ENCODE measurements at places on chromosomes 1 and 21. TPM values are rescaled to one million over a fixed set of nuclear protein-coding genes. Genes with fewer than 3 reads are reported as not detected.
A peak's percentile ranks its signal among the peaks of the same experiment; 100 is the strongest.

Gene NEK7
- total RNA-seq: 1,186 TPM

Gene S100A7A
- total RNA-seq: not detected

Gene PPP1R15B
- 28.4 TPM for total RNA-seq

Gene SLC44A3
- 1.6 TPM for total RNA-seq

Gene OR10J1
- total RNA-seq: not detected

Gene RIIAD1
- not detected for total RNA-seq

Gene TOMM40L
- total RNA-seq: 19.1 TPM

Gene RSRP1
- 138 TPM for total RNA-seq

GRCh38 chr1:202553560-202554038, 156.7 kb downstream of the SYT2 start:
- DNase-seq: peak; percentile 50

DNA sequence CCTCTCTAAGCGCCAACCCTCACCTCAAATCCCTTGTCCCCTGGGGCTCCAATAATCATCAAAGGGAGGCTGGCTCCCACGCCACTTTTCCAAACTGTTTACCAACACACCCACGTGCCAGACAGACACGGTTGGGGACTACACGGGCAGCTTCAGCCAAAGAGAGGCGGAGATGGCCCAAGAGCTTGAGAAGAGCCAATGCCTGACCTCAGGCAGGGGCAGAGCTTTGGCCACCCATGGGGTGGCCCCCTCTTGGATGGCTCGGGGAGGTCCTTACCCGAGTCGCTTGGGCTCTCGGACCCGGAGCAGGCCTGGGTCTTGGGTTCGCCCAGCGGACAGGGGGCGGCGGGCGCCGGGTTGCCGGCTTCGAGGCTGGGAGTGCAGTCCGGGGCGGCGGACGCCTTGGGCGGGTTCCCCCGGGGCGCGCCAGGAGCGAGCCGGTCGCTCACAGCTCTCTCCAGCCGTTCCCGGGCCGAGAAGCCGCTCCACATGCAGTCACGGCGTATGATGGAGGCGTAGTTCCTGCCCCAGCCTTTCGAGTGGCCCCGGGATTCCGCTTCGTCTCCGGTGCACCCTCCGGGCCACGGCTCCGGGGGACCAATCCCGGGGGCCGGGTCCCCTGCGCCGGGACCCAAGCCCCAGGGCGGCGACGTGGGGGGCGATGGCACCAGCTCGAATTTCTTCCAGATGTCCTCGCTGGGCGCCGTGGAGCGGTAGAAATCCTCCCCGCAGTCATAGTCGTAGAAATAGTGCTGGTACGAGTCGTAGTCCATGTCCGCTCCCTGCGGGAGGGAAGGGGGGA, 854 bp downstream of the MYCL start:
- peak; percentile 65 for DNase-seq

GRCh38 chr1:38125016-38125415, 78.4 kb upstream of the POU3F1 start:
- no peak for DNase-seq

- DNase-seq: peak; percentile 12
Observed at GRCh38 chr1:147337040-147337630, 94.7 kb downstream of the CHD1L start.

DNA sequence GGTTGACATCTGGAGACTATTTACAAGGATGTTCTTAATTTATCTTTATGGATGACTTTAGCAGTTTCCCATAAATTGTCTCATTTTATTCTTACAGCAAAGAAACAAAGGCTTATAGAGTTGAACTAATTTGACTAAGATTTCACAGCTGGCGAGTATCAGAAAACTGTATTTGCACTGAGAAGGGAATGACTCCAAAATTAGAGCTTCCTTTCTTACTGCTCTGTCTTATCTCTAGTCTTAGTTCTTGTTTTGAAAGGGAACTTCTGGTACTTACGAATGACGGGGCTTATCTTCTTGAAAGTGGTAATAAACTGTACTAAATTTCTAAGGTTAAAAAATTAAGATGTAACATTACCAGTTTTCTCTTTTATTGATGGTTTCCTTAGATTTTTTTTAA, 13.6 kb downstream of the CNST start:
- DNase-seq: no peak

- peak; percentile 67 for DNase-seq
Observed at GRCh38 chr21:44285138-44285992, at the start of gene AIRE. TSS of gene AIRE (plus strand) at chr21:44285876. CDS start at chr21:44286007, 131 bp downstream.

- peak; percentile 20 for DNase-seq
Observed at GRCh38 chr1:160726114-160726497, 12.9 kb upstream of the SLAMF7 start.

DNA sequence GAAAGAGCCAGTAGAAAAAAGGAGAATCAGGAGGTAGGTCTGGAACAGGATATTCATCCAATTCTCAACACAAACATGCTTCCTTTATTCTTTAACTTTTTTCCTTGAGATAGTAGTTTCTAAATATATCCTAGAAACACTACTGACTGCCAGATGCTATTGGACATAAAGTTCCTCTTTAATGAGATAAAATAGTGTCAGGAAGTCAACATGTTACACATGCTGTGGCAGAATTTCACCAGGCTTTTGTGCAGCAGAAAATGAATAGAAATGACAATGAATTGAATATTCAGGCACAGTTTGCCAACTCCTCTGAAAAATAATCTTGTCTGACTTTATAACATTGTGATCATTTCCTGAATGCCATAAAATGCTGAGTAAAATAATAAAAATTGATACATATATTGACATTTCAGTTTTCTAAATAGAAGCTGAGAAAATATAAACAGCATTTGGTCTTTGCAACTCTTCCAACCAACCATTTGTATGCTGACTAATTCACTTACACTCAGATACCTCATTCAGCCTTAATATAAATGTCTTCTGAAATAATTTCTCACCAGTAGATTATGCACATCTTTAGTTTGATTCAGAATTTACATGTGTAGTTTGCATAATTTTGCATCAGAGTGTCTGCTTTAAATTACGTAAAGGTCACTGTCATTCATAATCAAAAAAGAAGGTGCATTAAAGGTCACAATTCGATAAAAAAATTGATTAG, 486.1 kb upstream of the ADGRL2 start:
- DNase-seq: no peak

GRCh38 chr1:108057541-108057940, 92.6 kb upstream of the VAV3 start:
- no peak for DNase-seq

- no peak for DNase-seq
Observed at GRCh38 chr1:70919706-70920323, 127.8 kb downstream of the PTGER3 start.

GRCh38 chr1:80211691-80212380, 1205.3 kb upstream of the ADGRL4 start:
- DNase-seq: peak; percentile 0

DNA sequence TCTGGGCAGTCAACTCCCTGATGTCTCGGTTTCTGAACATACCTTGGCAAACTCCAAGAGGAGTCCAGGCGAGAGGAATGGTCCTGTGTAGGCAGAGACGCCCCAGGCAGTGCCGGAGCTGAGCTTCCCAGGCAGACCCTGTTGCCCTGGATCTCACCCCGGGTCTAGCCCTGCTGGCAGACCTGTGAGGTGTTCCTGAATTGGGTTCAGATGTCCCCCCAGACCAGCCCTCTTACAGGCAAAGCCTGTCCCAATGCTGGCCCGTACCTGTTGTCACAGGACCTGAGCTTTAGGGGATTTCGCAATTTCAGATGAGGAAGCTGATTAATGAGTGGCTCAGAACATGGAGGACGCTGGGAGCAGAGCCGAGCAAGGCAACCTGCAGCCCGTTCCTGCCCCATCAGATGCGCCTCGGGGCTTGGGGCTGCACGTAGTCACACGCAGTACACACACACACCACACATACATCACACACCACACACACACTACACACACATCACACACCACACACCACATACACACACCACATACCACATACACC, 38.5 kb upstream of the PDE9A start:
- DNase-seq: peak; percentile 29

- no peak for DNase-seq
Observed at GRCh38 chr21:34950980-34951379, 98.1 kb downstream of the RUNX1 start.

DNA sequence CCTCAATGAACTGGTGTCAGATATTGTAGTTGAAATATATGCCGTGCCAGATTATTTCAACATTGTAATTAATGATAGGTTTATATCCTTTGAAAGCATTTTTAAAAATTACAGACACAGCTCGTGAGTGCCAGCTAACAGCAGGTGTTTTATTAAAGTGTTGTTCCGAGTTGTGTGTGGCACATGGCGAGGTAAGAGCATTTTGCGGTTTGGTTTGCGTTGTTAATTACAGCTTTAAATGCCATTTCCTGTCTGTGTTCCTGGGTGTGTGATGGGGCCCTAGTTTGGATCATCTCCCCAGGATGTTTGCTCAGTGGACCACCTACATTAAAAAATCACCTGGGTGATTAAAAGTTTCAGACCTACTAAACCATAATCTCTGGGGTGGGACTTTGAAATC, 97.4 kb downstream of the PRDM2 start:
- no peak for DNase-seq

DNA sequence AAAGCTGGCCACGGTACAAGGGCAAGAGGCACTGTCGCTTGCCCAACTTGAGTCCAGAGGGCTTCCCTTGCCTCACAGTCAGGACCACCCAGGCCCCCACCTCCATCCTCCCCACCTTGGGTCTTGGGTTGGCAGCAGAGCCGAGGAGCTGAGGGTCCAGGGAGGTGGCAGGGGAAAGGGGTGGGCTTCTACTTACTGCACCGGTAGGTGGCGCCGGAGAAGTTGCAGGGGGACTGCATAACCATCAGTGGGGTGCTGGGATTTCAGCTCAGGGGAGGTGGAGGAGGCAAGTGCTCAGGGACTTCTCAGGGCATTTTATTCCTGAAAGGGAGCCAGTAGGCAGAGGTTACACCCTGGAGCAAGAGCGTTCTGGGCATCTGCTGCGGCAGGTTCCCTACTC, 44.0 kb downstream of the TRIM62 start:
- DNase-seq: peak; percentile 20

GRCh38 chr1:109151146-109151990, 37.5 kb downstream of the ELAPOR1 start:
- peak; percentile 80 for DNase-seq

DNA sequence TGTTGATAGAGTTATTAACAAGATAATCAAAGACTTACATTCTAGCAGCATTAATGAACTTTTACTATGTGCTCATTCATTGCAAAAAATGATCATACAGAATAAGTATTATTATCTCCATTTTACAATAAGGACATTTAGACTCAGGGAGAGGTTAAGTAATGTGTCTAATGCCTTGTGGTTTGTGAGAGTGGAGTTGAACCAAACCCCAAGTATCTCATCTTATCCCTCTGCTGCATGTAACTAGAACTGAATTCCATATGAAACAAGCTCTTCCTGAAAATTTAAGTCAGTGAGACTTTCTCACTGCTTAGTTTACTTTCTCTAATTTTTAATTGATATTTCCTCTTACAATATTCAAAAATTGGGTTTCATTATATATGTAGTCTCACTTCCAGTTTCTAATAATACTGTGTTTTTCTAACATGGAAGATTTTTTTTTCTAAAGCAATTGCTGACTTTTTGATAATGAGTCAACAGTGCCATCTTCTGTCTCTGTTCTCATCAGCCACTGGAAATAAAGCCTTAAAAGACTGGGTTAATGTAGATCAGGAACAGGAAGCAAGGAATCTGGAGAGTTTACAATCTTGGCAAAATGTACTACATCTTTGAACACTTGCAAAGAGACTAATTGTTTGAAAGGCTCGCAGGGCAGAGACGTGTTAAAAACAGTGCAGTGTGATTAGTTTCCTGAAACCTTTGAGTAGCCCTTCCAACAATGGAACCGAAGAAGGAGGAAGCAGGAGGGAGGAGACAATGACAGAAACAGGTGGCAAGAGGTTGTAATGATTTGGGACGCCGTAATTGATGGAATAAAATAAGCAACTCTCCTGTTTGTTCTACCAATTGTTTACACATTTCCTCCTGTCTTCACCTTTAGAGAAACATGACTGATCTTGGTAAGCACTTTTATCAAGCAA, 567.6 kb downstream of the MRPL39 start:
- DNase-seq: no peak

DNA sequence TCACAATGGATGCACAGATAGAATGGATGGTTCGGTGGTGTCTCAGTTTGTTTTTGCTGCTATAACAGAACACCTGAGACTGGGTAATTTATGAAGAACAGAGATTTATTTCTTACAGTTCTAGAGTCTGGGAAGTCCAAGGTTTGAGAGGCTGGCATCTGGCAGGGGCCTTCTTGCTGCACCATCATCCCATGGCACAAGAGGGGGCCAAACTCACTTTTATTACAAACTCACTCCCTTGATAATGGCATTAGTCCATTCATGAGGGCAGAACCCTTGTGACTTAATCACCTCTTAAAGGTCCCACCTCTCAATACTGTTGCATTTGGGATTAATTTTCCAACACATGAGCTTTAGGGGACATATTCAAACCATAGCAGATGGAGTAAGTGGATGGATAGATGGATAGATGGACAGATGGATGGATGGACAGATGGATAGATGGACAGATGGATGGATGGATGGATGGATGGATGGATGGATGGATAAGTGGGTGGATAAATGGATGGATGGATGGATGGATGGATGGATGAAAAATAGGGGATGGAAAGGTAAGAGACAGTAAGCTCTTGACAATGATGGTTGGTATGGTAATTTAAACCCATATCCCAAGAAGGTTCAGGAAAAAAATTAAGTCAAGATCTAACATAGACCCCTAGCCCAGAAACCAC, 16.5 kb downstream of the CAMK2N1 start:
- DNase-seq: no peak

- DNase-seq: no peak
Observed at GRCh38 chr1:51998701-51999100, 8.2 kb upstream of the RAB3B start.

- no peak for DNase-seq
Observed at GRCh38 chr1:55035904-55036303, 3.4 kb upstream of the PCSK9 start.

DNA sequence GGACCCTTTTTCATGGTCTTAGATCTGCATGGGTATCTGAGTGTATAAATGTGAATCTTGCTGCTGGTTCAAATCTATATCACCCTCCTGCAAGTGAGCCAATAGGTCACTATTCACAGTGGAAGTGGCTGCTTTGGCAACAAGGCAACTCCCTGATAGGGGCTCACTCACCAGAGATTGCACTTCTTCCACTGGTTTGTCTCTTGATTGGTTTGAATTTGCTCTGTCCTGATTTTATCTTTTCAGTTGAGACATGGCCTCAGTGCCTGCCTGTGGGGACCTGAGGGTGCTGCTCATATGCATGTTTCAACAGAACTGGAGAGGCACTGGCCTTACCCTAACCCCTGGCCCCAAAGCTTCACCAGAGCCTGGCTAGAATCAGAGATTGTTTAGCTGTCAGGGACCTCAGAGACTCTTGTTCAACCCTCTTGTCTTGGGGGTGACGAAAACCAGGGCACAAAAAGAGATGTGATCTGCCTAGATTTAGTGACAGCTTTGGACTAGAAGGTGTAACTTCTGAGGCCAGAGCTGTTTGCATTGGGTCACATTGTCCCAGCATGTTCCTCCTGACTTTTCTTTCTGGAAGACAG, 16.9 kb downstream of the AVPR1B start:
- DNase-seq: no peak

DNA sequence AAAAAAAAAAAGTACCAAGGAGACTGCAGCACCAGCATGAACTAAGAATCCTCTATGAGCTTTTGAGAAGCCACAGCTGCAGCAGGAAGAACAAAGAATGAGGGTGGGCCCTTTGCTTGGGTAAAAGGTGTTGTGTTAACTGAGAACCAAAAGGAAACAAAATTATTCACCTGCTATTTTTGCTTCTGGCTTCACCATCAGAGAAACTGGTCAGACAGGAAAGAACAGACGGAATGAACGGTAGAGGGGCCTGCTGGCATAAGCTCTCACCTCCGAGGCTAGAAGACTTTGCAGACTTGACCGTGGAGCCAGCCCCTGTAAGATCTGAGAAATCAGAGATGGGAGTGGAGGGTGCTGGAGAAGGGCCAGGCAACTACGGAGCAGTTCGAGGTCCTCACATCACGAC, 27.6 kb downstream of the IL10RB start:
- no peak for DNase-seq

Measured in GM23248 (cell line).